ENCODE measurements at places on chromosomes 3 and 15.

DNA sequence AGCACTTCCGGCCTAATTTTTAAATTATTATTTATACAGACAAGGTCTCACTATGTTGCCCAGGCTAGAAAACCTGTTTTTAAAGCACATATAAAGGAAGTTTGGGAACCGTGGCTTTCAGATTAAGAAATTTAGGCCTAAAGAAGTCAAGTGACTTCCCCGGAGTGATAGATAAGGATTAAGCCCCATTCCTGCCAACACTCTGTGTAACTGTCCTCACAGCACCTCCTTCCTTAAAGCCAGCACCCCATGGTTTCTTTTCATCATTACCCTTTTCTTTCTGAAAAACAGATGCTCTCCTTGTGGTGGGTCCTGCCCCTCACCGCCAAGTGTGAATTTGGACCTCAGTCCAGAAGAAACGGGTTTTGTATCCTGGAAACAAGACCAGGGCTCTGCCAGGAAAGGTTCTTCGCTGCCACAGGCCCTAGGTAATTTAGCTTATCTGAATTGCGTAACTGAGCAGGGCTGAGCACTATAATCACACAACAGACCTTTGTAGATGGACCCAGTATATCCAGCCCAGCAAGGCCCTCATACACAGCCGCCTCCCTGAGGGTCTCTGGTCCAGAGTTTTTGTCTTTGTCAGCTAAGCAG lies 231.3 kb downstream of the PLCL2 start:
- DNase-seq: no peak

GRCh38 chr15:48963524-48964113 lies at the start of gene SHC4:
Gene SHC4, minus strand, starts transcription at chr15:48963919. Its CDS starts 904 bp downstream, at chr15:48963015.
- DNase-seq: peak; percentile 87

GRCh38 chr15:59371458-59372351 lies 966 bp downstream of the MYO1E start:
- DNase-seq: no peak

DNA sequence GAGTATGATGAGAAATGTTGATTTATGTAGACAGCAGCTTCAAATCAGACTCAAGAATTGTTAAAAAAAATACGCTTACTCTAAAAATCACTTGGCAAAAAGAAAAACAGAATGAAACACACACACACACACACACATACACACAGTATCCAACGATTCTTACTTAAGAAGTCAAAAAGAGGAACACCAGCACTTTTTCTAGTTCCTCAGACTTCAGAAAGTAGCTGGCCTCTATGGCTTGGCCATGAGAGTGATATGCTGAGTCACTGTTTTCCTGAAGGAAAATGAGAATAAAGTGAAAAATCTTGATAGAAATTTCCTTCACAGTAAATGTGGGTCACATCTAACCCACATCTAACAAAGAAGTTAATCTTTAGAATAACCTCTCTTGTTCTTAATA lies 22.1 kb downstream of the CNTN3 start:
- peak; percentile 20 for DNase-seq

GRCh38 chr15:81133782-81134461 lies at the start of gene CFAP161:
Gene CFAP161, plus strand, starts transcription at chr15:81134270. Its CDS starts 60 bp downstream, at chr15:81134330.
- peak; percentile 66 for DNase-seq

GRCh38 chr3:12724794-12725193 lies 34.3 kb downstream of the TMEM40 start:
- DNase-seq: no peak

- peak; percentile 82 for DNase-seq
Observed at GRCh38 chr15:66832664-66833063, 130.6 kb downstream of the SMAD6 start.

DNA sequence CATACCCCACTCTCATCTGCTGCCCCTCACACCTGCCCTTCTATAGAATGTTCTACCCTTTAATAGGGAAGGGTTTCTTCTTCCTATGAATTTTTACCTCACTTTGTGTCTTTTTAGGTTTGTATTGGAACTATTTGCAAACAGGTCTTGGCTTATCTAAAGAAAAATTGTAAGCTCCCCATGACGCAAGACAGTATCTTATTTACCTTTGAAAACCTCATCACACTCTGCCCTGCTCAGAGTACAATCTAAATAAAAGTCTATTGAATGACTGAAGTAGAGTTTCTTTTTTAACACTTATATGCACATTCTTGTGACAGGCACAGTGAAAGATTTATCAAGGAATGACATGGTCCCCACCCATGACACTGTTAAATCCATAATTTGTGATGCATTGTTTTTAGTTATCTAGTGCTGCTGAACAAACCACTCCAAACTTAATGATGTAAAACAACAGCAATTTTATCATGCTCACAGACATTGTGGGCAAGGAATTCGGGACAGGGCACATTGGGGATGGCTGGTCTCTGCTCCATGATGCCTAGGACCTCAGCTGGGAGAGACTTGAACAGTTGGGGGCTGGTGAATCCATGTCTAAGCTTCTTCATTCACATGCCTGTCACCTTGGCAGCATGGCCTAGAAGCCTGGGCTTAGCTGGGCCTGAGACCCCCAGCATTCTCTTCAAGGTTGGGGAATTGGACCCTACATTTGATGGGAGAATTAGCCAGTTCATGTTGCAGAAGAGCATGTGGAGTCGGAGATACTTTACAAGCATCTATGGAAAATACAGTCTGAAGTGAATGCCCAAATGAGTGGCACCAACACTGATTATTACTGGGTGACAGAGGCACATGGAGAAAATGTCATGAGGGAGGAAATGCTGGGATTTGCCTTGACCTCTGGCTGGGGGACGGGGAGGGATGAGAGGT lies 252.2 kb upstream of the CTDSPL start:
- no peak for DNase-seq

DNA sequence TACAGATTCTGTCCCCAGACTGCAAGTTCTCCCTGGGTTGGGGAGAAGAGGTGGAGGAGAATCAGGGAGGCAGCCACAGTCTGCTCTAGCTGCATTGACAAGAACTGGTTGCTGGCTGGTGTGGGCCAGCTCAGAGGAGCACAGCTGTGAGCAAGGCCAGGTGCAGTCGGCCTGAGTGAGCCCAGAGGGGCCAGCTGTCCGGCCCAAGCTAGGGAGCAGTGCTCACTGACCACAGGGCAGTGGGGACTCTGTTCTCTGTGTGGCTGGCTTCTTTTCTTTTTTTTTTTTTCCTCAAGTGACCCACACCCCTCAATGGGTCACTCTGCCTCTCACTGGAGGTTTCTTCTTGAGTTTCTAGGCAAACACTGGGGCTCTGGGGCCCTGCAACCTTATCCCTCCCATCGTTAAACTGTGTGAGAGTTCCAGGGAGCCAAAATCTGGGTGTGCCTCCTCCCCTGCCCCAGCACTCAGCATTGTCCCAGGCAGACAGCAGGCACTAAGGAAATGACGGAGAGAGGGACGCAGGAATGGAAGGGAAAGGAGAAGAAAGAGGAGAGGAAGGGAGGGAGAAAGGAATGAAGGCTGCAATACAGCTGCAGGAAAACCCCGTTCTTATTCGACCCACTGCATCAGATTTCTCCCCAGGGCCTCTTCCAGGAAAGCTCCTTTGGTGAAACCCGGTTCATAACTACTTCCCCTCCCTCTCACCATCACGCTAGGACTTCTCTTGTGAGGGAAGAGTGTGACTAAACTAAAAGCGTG lies 37.7 kb upstream of the HES1 start:
- no peak for DNase-seq

GRCh38 chr3:165254812-165255211 lies 58.6 kb upstream of the SLITRK3 start:
- peak; percentile 8 for DNase-seq

DNA sequence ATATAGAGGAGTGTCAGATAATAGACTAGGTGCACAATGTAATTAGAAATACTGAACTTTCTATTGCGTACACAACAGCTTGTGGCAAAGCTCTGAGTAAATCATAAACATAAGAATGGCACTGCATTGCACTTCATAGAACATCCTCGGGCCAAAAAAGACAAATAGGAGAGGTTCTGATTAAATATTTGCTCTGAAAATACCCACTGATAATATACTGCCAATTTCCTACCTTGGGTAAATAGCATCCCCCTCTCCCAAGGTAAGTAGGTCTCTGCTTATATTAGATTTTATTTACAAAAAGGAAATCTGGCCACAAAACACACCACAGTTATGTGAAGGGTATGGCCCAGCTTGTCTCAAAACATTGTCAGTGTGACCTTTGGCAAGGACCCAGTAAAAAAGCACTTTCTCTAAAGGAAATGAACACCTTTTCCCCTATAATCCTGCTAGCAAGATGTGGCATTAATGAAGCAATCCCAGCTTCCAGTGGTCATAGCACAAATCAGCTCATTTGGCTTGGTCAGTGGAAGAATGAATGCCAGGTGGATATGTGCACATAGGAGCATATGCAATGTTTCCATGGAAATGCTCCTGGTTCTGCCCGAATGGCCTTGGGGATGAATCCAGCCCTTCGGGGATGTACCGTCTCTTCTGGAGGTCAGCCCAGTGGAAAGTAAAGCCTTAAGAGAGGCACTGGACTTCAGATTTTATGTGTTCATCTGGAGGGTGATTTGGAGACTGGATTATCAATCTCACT lies 315.9 kb downstream of the LSAMP start:
- no peak for DNase-seq

DNA sequence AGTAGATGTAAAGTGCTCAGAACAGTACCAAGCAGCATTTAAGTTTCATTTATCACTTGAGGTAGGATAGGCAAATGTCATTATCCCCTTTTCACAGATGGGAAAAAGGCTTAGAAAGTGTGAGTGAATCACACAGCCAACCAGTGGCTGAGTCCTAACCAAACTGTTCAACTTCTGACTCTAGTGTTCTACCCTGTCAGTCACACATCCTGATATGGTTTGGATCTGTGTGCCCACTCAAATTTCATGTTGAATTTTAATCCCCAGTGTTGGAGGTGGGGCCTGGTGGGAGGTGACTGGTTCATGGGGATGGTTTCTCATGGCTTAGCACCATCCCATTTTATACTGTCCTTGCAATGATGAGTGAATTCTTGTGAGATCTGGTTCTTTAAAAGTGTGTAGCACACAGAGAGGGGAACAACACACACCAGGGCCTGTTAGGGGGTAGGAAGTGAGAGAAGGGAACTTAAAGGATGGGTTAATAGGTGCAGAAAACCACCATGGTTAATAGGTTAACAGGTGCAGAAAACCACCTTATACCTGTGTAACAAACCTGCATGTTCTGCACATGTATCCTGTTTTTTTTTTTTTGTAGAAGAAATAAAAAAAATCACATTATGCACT lies 304.7 kb downstream of the SUCLG2 start:
- DNase-seq: peak; percentile 79

GRCh38 chr15:57624730-57625129 lies 33.0 kb downstream of the MYZAP start:
- DNase-seq: peak; percentile 12

GRCh38 chr3:109117939-109118338 lies at the start of gene MORC1:
Gene MORC1, minus strand, starts transcription at chr3:109118134. Its CDS starts 75 bp downstream, at chr3:109118059.
- DNase-seq: no peak

- no peak for DNase-seq
Observed at GRCh38 chr15:99021027-99021627, 13.5 kb upstream of the PGPEP1L start.

DNA sequence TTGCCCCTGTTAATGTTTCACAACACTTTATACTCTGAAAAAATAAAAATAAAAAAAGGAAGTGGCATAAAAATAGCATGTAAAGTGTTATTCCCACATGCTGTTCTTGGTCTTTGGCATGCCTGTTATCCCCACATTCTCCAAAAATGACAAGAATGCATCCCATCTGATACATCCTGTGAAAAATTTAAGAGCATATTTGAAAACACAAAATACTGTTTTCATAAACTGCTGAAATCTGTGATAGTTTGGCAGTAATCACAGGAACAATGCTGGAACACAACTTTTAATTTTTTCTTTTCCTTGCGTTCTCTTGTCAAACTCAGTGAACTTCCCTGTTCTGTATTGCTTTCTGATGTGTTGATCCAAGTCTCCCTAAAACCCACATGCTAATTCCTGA lies 288.8 kb downstream of the ROBO2 start:
- DNase-seq: no peak

DNA sequence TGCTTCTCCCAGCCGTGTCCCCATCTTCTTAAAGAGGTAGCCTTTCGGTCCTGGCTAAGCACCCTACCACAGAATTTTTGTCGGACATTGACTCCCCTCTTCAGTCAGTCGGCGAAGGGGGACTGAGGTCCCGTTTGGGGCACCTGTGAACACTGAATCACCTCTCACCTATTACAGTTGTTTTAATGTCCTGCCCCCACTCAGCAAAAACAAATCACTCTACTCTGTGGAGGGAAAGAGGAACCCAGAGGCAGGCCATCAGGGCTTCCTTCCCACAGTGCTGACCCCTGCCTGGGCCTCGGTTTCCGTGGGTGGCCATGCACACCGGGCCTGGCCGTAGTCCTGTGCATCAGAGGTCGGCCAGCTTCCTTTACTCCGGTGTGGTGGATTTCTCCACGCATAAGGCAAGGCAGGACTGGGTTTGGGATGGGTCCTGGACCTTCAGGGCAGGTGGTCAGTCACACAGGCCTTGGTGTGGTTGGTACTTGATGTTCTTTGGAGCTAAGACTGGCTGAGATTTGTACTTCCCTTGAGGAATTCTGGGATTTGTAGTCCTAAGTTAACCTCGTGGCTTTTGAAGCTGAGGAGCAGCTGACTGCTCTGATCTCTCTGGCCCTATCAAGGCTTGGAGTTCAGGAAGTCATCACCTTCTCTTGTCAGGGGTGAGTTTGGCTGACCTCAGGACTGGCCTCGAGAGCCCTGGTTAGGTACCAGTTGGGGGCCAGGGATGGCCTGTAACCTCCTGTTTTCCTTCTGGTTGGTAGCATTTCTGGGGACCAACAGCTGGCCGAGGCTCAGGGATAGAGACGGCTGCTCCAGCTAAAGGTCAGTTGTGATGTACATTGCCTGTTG lies 627 bp upstream of the FAM131A start:
- peak; percentile 64 for DNase-seq

GRCh38 chr3:184423561-184423960 lies 43.7 kb downstream of the CHRD start:
- no peak for DNase-seq

DNA sequence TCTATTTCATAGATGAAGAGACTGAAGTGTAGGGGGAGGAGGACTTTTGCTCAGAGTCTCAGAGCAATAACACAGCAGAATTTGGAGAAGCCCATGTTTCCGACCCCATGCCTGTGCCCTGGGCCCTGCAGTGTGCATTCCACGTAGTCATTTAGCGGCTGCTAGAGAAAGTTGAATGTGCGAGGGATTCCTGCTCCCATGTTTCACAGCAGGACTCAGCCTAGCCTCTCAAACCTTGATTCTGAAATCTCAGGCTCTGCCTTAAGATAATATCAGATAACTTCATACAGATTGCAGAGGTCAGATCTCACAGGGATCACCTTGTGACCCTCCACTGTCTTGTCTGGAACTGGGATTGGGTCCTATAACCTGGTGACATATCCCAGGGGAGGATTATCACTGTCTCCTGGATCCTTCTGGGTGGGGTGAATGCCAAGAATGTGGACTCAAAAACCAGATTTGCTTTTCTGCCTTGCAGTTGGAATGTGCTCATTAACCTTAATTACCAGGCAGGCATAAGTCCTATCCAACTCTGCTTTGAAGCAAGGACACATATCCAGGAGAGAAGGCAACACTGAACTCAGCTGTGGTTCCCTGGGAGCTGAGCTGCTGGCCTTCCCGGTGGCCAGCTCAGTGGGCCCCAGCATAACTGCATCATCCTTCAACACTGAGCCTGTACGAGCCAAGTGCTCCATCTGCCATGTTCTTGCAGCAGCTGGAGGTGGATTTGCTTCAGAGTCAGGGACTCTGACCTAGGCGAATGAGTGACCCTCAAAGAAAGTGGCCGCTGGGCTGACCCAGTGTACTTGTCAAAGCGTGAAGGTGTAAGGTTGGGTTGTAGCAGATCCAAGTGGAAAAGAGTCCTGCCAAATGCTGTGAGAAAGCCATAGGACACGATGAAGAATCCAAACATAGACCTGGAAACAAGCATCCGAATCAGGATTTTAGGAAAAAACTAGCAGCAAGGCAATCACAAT lies 43.0 kb downstream of the CTXND1 start:
- DNase-seq: no peak

All from iris pigment epithelial cell (primary cell).